ENCODE measurements at places on chromosomes 1 and 21.

GRCh38 chr1:93448292-93448982 is 519 bp downstream of the FNBP1L start:
- peak; percentile 40 for DNase-seq

- no peak for DNase-seq
These were observed 79.5 kb downstream of the NUF2 start for GRCh38 chr1:163401211-163401610.

GRCh38 chr1:112881742-112882127 is 74.3 kb downstream of the SLC16A1 start:
- no peak for DNase-seq

GRCh38 chr1:87197641-87198040 is 131.0 kb upstream of the LMO4 start:
- DNase-seq: no peak

DNA sequence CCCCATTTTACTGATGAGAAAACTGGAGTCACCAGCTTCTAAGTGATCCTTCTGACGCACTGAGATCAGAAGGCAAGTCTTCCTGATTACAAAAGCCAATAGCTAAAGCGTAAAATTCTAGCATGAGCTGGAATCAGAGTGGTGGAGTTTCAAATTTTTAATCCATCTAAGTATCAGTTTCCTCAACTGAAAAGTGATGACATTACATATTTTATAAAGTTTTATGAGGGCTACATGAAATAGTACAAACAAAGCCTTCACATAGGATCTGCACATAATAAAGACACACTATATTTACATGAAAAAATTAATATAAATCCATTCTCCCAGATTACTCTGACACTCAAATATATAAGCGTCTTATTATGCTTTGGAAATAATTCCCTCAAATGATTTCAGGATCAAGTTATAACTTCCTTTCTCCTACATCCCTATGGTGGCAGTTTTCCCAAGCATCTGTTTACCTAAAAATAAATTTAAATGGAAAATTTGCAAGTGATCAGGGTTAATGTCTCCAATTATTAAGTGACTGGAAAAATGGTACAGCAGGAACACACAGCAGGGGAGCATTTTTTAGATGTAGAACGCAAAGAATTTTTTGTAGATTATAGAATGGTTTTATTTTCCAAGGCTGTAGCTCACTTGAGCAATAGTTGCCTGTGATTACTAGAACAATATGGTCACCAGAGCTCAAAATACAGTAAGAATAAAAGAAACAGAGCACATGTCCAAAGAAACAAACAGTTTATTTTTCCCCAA is 490.4 kb upstream of the C1orf87 start:
- no peak for DNase-seq

DNA sequence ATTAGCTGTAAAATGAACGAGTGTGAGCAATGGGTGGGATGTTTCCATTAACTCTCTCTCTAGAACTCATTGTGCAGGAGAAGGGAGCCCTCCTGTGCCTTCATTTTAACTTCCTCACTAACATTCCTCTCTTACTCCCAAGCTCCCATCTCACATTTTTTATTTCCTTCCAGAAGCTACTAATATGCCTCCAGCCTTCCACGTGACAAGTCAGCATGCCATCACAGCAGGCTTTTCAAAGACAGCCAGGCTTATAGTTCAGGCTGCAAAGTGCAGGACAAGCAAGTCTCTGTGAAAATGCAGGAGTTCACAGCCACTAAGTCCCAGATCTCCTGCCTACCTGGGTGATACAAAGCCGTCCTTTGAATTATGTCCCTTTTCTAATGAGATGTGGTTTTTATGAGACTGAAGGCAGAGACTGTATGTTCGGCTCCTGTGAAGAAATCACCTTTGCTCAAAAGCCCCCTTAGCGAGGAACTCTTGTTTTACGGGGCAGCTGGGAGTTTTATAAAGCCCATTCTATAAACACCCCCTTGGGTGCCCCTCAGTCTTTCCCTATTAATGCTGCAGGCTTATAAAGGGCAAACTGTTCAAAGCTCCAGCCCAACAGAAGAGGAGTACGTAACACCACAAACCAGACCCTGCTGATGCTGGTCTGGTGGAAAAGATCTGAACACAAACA is 14.8 kb upstream of the ANGPTL7 start:
- no peak for DNase-seq

DNA sequence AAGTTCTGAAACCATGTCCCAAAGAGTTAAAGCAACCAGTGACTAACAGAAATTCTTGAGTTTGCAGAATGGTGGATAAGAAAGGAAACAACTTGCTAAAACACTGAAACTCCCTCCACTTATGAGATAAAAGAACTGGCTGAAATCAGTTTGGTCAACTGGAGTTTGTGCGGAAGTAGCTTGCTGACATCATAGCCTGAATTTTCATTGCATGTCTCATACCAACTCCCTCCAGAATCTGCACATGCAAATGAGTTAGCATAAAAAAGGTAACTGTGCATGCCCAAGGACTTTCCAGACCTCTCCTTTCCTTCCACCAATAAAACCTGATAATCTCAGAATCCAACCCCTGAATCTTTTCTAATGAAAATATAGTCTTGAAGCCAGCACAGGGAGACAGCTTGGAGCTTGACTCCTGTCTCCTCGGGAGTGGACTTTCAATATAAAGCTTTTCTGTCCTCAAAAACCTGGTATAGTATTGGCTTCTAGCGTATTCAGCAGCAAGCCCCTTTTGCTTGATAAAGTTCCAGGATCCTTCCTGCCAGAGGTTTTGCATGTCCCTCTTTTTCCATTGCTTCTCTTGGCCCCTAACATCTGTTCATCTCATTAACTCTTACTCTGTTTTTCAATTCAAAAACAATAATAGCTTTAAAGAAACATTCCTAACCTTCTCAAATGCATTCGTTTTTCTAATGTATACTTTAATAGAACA is 785.8 kb upstream of the ADGRL4 start:
- DNase-seq: no peak

DNA sequence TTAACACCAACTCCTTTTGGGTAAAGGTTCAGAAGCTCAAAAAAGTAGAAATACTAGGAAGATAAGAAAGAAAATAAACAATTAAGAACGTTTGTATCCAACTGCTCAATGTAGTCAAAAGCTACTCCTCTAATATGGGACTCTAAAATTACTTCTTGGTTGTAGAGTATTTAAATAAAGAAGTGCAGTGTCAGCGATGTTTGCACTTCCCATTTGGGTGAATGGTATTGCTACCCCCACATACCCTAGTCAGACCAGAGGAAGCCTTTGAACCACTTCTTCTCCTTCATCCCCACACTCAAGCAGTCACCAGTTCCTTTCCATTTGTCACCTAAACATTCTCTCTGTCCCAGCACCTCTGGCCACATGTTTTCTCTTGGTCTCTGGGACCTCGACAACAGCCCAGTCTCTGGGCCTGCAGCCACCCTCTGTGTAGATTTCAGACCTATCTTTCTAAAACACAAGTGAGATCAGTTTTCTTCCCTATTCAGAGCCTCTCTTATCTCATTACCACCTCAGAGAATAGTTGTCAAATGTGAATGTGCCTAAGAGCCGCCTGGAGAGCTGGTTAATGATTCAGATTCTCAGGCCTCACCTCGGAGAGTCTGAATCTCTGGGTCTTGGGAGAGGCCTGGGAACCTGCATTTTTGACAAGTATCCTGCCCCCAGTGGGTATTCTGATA is 109.8 kb downstream of the OMA1 start:
- DNase-seq: no peak

- no peak for DNase-seq
These were observed 161.9 kb upstream of the KCTD3 start for GRCh38 chr1:215405211-215405610.

DNA sequence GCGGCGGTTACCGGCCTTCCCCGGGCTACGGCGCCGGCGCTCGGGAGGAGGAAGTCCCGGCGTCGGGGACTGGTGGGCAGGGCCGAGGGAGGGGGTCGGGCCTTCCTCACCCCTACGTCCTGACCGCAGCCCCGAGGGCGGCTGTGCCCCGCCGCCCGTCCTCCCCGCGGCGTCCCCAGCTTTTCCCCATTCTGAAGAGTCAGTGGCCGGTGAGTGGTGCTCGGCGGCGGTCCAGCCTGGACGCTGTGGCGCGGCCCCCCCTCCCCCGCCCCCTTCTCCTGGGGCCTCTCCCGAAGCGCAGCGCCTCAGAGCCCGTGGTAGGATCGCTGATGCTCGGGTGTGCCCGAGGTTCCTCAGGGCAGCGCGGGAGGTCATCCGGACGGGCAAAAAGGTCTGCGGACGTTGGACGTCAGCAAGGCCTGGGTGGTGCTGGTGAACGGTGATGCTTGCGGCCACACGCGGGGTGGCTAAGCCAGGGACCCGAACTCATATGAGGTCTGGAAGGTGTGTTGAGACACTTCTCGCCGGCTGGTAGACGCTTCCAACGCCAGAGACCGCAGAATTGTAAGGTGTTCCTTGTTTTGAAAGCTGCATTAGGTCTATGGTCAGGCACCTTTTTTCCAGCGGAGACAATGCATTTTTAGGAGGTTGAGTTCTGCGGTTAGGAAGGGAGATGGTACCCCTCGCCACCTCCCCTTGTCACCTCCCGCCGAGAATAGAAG is 725 bp downstream of the SLC25A33 start:
- no peak for DNase-seq

GRCh38 chr21:37530901-37531351 is 164.4 kb downstream of the DYRK1A start:
- DNase-seq: no peak

GRCh38 chr1:106889059-106889458 is 167.4 kb upstream of the PRMT6 start:
- no peak for DNase-seq

- no peak for DNase-seq
These were observed 237.6 kb downstream of the SDCCAG8 start for GRCh38 chr1:243493156-243494129.

DNA sequence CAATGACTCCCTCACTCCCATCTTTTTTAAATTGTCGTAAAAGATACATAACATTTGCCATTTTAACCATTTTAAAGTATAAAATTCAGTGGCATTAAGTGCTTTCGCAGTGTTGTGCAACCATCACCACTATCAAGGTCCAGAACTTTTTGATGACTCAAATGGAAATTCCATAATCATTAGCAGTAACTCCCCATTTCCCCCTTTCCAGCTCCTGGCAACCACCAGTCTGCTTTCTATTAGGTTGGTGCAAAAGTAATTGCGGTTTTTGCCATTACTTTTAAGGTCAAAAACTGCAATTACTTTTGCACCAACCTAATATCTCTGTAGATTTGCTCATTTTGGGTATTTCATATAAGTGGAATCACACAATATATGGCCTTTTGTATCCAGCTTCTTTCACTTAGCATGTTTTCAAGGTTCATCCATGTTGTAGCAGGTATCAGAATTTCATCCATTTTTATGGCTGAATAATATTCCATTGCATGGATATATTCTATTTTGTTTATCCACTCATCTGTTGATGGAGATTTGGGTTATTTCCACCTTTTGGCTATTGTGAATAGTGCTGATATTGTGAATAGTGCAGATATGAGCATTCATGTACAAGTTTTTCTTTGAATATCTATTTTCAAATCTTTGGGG is 159.7 kb downstream of the HIVEP3 start:
- DNase-seq: no peak

DNA sequence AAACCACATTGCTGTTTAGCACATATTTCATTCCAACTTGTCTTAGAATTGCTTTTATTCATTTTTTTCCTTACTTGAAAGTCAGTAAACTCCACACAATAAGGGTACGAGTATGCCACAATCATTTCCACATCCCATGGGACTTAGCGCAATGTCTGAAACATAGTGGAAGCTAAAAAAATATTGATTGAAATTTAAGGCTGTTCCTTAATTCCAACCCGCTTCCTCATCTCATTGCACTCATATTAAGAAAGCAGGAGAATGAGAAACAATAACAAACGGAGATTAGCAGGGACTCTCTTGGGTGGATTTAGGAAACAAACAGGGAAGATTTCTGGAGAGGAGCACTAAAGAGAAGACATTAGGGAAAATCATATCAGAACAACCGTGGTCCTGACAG is 39.3 kb upstream of the RGS4 start:
- DNase-seq: no peak

DNA sequence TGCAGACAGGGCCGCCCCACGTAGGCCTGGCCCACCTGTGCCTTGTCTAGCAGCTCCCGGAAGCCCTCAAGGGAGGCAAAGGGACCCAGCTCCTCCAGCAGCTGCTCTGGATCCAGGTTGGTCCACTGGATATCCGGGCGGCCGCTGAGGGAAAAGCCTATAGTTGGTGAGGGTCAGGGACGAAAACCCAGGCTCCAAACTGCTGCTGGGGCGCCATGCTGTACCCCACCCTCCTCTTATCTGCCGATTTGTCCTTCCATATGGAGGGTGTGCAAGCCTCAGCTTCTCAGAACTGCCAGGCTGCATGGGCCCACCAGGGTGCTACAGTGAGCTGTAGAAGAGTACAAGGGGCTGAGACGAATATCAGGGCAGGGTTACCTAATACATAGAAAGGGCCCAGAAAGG is 12.2 kb downstream of the PTCH2 start:
- no peak for DNase-seq

DNA sequence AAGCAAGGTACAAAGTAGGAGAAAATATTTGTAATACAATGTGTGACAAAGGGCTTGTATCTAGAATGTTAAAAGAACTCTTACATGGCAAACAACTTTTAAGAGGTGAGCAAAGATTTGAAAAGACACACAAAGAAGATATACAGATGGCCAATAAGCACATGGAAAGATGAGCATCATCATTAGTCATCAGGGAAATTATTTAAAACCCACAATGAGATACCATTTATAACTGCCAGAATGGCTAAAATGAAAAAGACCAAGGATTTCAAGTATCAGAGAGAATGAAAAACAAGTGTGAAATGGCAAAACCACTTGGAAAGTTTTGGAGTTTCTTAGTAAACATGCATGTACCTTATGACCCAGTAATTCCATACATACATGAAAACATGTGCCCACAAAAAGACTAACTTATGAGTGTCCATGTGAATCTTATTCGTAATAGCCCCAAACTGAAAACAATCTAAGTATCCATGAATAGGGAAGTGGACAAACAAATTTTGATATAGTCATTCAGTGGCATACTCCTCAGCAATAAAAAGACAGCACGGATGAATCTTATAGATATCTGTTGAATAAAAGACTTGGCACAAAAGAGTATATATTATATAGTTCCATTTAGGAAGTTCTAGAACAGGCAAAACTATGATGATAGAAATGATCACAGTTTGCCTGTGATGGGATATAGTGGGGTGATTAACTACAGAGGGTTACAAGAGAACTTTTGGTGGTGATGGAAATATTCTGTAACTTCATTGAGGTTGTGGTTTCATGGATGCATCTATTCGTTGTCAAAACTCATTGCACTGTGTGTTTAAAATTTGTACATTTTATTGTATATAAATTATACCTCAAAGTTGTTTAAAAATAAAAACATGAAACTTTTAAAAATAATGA is 82.0 kb downstream of the DISP1 start:
- DNase-seq: no peak

DNA sequence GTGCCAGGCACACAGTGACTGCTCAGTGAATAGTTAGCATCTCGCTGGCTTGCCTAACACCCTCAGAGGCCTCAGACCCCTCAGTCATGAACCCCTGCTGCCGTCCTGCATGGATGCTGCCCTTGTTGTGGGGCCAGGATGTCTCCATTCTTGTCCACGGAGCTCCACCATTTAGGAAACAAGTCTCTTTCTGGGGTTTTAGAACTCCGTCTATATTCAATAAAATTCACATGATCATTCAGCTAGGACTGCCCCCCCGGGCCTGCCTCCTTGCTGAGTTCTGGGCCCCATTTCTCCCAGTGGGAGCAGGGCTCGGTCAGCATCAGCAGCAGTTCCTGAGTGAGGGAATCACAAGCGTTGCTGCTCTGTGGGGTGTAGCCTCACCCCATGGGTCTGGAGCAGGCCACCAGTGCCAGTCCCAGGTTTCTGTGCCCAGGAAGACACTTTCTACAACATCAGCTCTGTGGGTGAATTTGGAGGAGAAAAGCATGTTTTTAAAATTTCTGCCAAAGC is 134.1 kb downstream of the RHOU start:
- DNase-seq: no peak

Data from NCI-H1930 (cell line).